Posterior cingulate gyrus (tissue), 11 donors: ENCODE measurements at places on chromosomes 5 and 9.
A peak's percentile ranks its signal among the peaks of the same experiment; 100 is the strongest.

- no peak for DNase-seq
Observed at GRCh38 chr9:16884952-16885513, 14.6 kb upstream of the BNC2 start.

- no peak for DNase-seq
Observed at GRCh38 chr5:35363387-35363965, 133.2 kb upstream of the PRLR start.

DNA sequence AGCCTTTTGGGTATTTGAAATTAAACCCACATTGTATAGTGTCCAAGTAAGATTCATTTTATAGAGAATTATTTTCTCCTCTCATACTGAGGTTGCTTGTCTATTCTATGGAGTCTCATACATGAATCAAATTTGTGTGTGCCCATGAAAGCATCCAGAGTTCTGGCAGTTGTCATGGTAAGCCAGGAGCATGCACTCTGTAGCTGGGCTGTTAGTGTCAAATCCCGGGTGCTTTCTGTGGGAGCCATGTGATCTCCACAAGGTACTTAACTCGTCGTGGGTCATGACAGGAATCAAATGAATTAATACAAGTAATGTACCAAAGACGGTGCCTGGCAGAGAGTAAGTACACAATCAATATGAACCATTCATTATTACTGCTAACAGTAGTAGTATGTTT lies 58.7 kb downstream of the FBXL7 start:
- DNase-seq: no peak

- no peak for DNase-seq
Observed at GRCh38 chr9:81083854-81084512, 605.4 kb downstream of the TLE1 start.

GRCh38 chr9:116842658-116843057 lies 155.6 kb downstream of the TRIM32 start:
- DNase-seq: no peak

- DNase-seq: no peak
Observed at GRCh38 chr9:91857291-91858212, 92.5 kb downstream of the ROR2 start.

GRCh38 chr9:92534204-92534603 lies 1.6 kb downstream of the ECM2 start:
- no peak for DNase-seq

DNA sequence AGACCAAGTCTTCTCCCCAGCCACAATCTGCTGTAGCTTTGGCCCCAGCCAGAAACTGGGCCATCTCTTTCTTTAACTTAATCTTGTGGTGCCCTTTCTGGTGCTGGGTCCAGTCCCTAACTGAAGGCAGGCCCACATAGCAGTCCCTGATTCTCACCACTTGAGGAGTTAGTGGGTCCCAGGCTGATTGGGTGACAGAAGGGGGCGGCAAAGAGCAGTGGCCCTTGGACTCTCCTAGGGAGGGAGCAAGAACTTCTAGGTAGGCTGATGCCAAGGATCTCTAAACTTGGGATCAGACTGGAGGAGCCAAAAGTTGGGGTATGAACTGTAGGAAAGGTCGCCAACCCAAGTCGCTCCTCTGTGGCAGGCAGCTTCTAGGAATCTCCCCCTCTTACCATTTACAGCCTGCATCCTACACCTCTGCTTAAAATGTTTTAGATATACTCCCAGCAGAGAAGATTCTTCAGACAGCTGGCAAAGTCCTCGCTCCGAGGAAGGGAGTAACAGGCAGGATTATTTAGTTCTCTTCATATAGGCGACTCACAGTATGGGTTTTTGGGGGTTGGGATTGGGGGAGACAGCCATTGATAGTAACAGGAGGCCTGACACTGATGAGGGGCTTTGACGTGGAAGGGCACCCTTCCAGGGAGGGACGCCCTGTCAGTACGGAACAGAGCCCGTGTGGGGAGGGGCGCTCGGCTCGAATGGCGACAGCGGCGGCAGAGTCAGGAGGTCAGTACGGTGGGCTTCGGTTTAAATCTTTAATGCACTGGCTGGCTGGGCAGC lies 2.0 kb upstream of the CCL27 start:
- peak; percentile 83 for DNase-seq

DNA sequence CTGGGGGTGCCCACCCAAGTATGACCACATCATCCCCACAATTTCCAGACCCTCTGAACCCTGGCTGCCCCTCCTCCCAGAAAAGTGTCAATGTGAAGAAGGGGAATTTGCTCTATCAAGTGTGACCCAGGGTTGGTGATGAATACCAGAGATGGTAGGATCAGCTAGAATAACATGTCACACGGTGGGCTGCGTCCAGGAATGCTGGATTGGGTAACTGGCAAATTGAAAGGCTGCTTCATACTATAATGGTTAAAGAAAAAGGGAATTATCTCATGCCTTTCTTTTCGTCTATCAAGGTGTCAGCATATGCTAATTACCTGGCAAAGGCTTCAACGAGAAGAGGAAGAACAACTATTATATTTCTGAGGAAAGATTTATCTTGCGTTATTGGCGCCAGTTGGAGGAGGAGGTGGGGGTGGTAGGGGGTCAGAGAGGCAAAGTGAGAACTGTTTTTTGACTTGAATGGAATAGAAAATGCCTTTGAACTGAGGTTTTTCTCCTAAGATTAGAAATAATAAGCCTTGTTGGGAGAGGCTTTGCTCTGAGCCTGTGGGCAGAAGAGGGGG lies 27.8 kb upstream of the ARAP3 start:
- no peak for DNase-seq

- DNase-seq: no peak
Observed at GRCh38 chr5:120124031-120124430, 340.1 kb upstream of the PRR16 start.

DNA sequence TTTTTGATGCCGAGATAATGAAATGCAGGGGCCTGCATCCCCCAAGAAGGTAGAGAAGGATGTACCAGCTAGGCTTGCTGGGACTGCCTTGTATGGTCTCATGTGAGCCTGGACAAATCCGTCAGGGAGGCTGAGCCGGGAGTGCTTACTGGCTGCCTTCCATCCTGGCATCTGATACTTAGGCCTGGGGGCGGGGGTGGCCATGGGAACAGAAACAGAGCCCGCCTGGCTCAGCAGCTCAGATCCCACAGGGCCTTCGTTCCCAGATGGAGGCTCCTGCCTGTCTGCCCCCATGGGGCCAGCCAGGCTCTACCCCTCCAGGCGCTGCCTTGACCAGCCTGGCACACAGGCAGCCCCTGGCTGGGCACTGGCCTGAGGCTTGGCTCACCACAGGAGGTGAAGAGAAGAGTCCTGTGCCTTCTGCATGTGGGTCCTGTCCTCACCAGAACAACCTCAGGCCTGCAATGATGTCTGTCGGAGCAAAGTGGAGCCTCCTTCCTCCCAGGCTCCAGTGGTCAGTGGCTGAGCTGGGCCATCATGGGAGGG lies 10.5 kb upstream of the SPATA31E1 start:
- peak; percentile 60 for DNase-seq

- DNase-seq: no peak
Observed at GRCh38 chr5:132635873-132636272, 22.1 kb upstream of the IL13 start.

DNA sequence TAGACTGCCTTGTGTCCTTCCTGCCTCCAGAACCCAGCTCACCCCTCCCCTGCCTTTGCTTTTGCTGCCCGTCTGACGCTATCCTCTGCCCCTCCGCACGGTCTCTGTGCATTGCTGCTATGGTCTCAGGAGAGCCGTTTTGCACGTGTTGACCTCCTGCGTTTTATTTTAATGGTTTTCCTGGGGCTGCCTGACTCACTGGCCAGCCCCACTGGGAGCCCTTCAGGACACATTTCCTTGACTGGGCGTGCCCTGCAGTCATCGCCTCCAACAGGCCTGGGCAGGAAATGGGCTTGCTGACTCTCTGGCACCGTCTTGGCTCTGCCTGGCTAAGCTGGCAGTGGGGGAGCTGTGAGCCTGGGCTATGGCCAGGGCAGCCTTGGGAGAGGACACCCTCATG lies 17.9 kb upstream of the ASS1 start:
- DNase-seq: no peak

DNA sequence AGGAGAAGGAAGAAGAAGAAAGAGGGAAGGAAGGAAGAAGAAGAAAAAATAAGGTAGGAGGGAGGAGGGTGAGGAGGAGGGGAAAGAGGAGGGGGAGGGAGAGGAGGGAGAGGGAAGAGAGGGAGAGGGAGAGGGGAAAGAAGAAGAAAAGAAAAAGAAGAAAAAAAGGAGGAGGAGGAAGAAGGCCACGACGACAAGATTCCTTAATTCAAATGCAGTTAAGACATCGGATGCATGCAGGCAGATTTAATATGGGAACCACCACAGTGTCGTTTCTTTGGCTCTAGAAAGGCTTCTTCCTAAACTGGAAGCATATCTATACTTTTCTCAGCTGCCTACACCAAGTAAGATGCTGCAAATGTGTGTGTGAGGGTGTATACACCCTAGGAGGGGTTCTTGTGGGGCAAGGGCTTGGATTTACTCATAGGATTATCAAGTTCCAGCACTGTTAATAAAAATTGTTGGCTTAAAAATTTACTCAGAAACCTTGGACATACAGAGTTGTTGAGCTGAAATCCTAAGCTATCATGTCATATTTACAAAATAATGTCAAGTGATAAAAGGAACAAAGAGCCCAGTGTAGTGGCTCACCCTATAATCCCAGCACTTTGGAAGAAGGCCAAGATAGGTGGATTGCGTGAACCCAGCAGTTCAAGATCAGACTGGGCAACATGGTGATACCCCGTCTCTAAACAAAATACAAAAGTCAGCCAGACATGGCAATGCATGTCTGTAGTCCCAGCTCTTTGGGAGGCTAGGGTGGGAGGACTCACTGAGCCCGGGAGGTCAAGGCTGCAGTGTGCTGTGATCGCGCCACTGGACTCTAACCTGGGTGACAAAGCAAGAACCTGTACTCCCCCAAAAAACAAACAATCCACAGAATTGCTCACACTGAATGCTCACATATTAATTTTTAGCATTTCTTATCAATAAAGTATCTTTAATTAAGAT lies 108.5 kb downstream of the UBAP2 start:
- DNase-seq: no peak

DNA sequence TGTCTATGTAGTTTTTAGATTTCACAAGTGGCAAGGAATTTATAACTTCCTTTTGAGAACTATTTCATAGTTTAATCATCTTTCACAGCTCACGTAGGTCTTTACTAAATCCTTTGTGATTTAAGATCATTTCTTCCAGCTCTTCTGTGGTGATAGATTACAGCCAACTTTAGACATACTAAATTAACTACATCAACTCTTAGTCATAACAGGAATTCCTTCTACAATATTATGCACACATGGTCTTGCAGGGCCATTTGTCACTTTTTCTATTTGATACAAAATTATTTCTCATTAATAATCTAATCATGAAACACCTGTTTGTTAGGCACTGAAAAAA lies 208.4 kb downstream of the PDE4D start:
- no peak for DNase-seq

DNA sequence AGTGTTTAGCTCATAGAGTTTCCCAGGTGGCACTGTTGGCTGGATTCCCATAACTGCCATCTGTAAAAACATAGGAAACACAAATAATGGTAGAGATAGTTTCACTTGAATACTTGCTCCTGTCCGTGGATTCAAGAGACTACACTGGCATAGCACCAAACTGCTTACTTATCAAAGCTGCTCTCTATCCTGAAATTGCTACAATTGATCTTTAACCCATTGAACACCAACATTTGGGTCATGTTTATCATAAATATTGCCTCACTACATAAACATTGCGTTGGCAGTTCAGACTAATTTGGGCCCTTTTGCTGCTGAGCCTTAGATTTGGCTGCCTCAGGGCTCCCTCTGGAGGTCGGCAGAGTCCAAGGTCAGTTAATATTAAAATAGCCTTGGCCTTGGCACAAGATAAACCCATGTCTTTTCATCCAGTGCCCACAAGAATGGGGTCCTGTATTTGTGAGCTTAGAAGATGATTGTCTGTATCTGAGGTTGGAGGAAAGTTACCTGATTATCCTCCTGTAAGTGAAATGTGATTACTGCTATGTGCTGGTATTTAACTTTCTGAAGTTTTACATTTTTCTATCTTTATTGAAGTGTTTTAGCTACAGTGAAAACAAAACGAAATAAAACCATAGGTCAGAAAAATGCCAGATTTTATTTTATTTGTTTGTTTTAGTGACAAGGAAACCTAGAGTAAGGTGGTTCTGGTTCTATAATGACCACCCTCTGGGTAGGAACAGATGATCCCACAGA lies 4.0 kb upstream of the RANBP3L start:
- DNase-seq: peak; percentile 72

- DNase-seq: no peak
Observed at GRCh38 chr5:6408627-6409446, 30.5 kb upstream of the MED10 start.

DNA sequence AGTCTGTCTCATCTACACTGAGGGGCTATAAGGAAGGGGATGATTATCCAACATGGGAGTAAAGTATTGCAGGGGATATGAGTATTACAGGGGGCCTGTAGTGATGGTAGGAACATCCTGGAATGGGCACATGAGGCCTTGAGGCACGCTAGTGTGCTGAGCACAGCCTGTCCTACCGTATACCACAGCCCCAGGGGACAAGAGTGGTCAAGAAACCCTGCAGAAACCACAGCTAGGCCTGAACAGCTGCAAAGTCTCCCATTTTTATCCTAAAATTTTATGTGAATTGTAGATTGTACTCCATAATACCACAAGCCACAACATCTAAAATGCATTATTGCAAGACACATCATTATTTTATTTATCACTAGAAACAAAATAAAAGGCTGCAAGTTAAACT lies 136.3 kb upstream of the ASTN2 start:
- DNase-seq: no peak

- DNase-seq: no peak
Observed at GRCh38 chr5:149988126-149988525, 12.3 kb downstream of the TIGD6 start.

- no peak for DNase-seq
Observed at GRCh38 chr5:135600971-135601381, 22.2 kb upstream of the CXCL14 start.

DNA sequence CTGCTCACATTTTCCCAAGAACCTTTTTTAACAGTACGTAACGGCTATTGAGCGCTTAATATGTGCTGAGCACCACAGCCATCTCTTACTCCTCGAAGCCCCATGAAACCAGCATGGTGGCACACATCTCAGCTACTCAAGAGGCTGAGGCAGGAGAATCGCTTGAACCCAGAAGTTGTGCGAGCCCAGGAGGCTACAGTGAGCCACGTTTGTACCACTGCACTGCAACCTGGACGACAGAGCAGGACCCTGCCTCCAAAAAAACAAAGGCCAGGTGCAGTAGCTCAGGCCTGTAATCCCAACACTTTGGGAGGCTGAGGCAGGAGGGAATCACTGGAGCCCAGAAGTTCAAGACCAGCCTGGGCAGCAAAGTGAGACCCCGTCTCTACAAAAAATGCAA lies 28.2 kb downstream of the AQP7 start:
- no peak for DNase-seq

DNA sequence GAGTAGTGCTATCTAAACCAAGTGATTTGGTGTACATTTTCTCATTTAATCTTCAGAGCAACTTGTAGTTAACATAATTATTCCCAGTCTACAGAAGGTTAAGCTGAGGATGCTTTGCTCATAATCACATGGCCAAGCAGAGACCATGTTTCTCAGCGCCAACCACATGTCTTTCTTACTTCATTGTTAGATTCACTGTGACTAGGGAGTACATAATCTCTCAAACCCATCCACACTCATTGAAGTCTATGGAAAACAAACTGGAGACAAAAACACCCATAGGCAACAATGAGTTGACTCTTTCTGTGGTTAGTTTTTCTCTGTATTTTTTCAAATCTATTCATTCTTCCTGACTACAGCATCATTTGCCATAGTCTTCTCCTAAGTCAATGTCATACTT lies 281.7 kb upstream of the PTGER4 start:
- no peak for DNase-seq

- no peak for DNase-seq
Observed at GRCh38 chr9:124386201-124386600, 29.0 kb downstream of the PSMB7 start.

- DNase-seq: no peak
Observed at GRCh38 chr5:147751156-147751830, 31.2 kb downstream of the JAKMIP2 start.
